NCI-H2081 (cell line): ENCODE measurements at places on chromosomes 2 and 18.
A peak's percentile ranks its signal among the peaks of the same experiment; 100 is the strongest.

- no peak for DNase-seq
These were observed 217.0 kb downstream of the C1D start for GRCh38 chr2:67845621-67846369.

- DNase-seq: peak; percentile 62
These were observed 1109.7 kb downstream of the SOCS6 start for GRCh38 chr18:71398531-71398930.

DNA sequence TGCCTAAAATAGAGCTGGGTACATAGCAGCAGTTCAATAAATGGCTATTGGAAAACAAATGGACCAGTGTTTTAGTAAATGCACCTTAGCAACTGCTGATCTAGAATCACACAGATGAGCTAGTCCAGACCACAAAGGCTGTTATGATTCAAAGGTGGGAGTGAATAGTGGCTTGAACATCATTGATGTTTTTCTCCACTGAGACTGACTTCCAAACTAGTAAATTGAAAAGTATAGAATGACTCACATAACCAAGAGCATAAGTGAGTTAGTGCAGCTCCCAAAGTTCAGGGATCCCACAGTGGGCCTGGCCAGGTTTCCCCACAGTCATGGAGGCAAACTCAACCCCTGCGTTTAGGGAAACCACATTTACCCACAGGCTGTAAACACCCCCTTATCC, 106.7 kb upstream of the YPEL5 start:
- no peak for DNase-seq

DNA sequence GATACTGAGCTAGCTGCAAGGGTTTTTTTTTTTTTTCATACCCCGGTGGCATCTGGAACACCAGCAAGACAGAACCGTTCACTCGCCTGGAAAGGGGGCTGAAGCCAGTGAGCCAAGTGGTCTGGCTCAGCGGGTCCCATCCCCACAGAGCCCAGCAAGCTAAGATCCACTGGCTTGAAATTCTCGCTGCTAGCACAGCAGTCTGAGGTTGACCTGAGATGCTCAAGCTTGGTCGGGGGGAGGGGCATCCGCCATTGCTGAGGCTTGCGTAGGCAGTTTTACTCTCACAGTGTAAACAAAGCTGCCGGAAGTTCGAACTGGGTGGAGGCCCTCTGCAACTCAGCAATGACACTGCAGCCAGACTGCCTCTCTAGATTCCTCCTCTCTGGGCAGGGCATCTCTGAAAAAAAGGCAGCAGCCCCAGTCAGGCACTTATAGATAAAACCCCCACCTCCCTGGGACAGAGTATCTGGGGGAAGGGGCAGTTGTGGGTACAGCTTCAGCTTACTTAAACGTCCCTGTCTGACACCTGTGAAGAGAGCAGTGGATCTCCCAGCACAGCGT, 5.1 kb upstream of the MIB1 start:
- DNase-seq: no peak

DNA sequence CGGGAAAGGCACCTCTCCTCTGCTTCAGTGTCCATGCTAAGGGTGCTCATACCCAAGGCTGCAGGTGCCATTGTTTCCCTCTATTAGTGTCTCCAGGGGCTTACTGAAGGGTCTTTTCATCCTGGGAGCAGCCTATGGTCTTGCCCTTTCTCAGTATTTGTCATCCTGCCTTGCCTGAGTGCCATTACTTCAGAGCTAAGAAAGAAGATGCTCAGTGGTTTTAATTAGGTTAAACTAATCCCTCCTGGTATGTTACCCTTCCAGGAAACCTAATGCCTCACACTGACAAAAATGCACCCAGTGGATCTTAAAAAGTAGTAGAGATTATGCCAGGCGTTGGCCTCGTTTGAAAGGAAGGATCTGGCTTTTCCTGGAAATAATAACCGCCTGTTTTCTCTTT, 151.4 kb downstream of the LRRTM1 start:
- no peak for DNase-seq

- DNase-seq: no peak
These were observed 312.1 kb upstream of the CHST9 start for GRCh38 chr18:27497246-27497645.

DNA sequence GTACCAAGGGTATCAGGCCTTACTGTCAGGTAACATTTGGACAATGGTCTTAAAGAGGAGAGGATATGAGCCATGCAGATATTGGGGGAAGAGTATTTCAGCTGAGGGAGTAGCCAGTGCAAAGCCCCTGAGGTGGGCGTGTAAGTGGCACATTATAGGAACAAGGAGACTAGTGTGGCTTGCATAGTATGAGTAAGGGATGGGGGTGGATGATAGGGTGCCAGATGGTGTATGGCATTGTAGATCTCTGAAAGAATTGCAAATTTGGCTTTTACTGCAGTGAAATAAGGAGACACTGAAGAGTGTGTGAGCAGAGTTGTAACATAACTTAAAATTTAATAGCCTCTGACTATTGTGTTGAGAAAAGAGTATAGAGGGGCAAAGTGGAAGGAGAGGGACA, 244.0 kb downstream of the PDE11A start:
- no peak for DNase-seq

DNA sequence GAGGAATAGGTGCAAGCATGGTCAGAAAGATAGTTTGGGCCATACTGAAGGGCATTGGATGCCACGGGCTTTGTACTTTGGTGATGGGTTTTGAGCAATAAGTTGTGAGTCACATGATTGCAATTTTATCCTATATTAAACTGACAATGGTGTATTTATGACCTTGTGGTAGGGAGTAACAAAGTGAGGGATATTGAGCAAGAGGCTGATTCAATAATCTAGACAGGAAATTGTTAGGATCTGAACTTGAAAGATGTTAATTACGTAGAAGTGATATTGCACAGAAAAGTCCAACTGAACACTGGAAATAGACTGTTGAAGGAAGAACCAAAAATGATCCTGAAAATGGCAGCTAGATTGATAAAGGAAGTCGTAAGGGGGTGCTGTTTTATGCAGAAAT, 46.6 kb upstream of the TCF4 start:
- DNase-seq: no peak

DNA sequence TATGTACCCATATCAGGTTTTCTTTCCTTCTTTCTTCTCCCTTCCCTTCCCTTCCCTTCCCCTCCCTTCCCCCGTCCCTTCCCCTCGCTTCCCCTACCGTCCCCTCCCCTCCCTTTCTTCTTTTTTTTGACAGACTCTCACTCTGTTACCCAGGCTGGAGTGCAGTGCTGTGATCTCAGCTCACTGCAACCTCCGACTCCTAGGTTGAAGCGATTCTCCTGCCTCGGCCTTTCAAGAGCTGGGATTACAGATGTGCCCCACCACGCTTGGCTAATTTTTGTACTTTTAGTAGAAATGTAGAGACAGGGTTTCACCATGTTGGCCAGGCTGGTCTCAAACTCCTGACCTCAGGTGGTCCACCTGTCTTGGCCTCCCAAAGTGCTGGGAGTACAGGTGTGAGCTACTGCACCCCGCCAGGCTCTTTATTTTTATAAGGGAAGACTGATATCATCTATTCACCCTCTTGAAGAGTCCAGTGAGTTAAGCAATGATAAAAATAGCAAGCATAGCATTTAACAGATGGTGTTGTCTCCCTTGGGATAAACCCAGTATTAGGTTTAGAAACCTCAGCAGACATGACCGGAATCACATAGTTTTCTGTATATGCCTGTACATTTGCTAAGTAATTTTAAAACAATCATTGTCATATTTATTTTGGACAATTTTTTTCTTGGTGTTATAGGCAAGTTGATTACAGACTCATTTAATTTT, 888.4 kb downstream of the TRIB2 start:
- no peak for DNase-seq

GRCh38 chr2:220432645-220433044, 805.2 kb downstream of the SLC4A3 start:
- no peak for DNase-seq

GRCh38 chr2:124489686-124490085, 464.6 kb downstream of the CNTNAP5 start:
- DNase-seq: no peak

- DNase-seq: no peak
These were observed 12.3 kb upstream of the AGXT start for GRCh38 chr2:240856151-240856980.

GRCh38 chr2:186605041-186605440, 15.2 kb downstream of the ITGAV start:
- DNase-seq: no peak

DNA sequence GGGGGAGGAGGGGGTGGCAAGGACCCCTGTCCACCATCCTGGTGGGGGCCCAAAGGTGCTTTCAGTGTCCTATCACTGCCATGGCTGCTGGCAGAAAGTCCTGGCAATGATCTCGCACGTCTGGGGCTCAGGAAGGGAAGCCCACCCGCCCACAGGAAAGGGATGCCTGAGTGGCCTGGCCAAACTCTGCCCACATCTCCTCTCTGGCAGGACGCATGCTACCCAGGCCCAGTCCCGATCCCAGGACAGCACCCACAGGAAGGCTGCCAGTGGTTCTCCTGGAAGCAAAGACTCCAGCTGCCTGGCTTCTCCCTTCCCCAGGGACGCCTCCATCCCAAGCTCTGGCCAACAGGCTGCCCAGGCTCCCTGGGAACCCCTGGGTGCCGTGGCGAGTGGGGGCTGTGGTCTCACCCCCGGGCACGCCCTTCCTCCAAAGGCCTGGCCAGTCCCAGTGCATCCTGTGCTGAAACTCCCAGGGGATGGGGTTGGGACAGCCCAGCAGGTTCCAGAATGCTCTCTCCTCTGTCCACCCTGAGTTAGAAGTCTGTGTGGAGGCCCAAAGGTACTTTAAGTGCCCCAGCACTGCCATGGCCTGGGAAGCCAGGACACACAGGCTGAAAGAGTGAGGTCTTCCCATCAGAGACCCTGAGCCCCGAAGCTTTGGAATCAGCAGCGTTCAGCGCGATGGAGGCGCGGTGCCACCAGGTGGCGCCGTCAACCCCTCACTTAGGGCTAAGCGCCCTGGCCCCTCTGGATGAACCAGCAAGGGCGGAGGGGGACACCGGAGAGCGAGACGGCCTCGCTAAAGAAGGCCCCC, 29.8 kb upstream of the TAF1B start:
- DNase-seq: peak; percentile 63

- no peak for DNase-seq
These were observed 39.8 kb upstream of the TMEM163 start for GRCh38 chr2:134758633-134759032.

- DNase-seq: no peak
These were observed 83.7 kb downstream of the MCFD2 start for GRCh38 chr2:46831869-46832265.

DNA sequence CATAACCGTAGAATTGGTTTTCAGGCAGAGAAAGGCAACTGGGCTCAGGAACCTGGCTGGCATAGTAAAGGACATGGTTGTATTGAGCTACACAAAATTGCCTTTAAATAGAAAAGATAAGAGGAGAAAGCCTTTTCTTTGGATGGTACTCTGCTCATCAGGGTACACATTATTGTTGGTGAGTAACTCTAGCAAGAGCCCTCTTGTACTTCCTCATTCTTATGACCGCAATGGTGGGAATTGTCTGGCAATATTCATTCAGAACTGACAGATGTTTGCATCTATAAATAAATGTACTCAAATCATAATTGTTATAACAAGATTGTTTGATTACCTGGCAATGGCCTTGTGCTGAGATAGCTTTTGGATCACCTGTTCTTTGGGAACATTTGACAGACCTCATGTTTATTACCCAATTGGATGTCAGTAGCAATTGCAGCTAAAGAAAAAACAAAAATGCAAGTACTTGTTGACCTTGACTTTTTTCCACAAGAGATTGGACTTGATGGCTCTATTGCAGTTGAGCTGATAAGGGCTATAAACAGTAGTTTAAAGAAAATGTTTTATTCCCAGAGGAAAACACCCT, 43.9 kb downstream of the MEIS1 start:
- DNase-seq: peak; percentile 9

DNA sequence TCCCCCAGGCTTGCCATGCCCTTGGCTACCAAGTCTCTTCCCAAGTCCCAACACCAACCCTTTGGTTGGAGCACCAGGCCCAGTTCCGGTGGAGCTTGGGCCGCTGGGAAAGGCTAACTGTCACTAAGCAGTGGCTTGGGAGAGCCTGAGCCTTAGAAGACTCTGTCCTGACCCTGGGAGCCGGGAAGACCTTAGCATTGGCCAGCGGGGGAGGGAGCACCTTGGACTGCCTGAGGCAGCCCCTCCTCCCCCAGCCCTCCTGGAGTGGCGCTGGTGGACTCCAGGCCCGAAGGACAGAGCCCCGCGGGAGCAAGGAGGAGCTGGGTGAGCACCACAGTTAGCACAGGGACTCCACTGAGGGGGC, 62.5 kb upstream of the POMC start:
- no peak for DNase-seq

- DNase-seq: no peak
These were observed 474.9 kb downstream of the NRXN1 start for GRCh38 chr2:50556934-50557575.

GRCh38 chr2:191304939-191305875, 60.0 kb downstream of the MYO1B start:
- no peak for DNase-seq

DNA sequence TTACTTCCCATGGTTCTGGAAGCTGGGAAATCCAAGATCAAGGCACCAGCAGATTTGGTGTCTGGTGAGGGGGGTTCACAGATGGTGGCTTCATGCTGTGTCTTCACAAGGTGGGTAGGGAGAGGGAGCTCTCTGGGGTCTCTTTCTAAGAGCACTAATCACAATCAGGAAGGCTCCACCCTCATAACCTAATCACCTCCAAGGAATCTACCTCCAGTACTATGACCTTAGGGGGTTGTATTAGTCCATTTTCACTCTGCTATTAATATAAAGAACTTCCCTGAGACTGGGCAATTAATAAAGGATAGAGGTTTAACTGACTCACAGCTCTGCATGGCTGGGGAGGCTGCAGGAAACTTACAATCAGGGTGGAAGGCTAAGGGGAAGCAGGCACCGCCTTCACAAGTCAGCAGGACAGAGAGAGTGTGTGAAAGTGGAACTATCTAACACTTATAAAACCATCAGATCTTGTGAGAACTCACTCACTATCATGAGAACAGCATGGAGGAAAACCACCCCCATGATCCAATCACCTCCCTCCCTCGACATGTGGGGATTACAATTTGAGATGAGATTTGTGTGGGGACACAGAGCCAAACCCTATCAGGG, 17.6 kb downstream of the TBC1D8 start:
- no peak for DNase-seq

DNA sequence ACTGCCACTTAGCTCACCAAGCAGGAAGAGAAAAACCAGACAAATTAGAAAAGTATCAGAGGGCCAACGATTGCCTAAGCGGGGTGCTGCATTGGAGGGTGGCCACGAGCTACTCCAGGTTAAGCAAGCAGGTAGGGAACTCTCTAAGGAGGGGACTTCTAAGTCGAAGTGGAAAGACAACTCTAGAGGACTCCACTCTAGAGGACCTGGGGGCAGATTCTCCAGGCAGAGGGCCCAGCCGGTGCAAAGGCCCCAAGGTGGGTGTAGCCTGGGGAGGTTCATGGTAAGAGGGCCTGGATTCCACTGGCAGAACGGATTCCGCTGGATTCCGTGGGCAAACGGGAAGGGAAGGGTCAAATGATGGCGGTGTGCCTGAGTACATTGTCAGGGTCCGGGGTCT, 12.7 kb downstream of the FBLN7 start:
- no peak for DNase-seq
